ENCODE measurements at places on chromosomes 11 and 22.

- no peak for DNase-seq
These were observed 16.2 kb downstream of the PIWIL4 start for GRCh38 chr11:94583213-94583865.

DNA sequence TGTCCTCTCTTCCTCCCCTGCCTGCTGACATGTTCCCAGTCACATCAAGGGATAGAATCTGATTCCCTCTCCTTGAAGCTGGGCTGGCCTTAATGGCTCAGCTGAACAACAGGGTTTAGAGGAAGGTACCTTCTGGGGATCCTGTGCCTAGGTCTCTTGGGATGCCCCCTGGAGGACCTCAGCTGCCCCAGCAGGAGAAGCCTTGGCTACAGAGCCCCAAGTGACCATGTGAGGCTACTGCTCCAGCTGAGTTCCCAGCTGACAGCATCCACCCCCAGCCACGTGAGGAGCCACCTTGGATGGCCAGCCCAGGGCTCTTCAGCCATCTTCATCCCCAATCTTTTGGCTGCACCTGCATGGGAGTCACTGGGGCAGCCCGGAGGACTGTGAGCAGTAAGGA is 1499.3 kb downstream of the TBC1D22A start:
- DNase-seq, result no peak

GRCh38 chr11:65713212-65713969 is 1.3 kb downstream of the KAT5 start:
- DNase-seq, result no peak

DNA sequence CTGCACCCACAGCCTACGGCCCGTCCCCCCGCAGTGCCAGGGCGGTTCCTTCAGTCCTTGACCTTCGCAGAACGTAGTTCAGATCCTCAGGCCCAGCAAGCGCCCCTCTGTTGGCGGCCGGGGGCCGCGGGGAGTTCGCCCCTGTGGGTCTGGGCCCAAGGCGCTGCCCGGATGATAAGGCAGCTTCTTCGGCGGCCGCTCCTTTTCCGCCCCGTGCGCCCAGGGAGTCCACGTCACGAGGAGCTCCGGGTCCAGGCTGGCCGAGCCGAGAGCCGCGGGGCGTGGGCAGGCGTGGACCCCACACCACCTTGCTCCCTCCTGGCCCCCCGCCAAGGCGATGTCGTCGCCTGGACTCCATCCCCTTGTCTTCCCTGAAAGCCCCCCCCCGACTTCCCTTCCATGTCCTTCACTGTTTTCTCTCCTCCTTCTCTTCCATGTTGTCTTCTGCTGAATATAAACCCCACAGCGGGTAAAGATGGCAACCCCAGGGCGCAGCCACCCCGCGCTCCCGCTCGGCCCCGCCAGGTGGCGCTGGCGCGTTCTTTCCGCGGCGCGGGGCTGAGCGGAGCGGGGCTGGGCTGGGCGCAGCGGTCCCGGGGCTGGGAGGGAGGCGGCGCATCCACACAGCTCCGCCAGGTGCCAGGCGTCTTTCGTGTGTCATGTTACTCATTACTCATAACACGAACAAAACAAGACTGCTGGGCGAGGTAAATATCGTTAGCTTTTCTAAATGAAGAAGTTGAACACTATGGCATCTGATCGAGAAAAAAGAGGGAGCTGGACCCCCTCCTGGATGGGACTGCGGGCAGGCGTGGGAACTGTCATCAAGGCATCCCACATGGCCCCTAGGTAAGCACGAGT is 321.0 kb downstream of the NTM start:
- peak; percentile 27 for DNase-seq

GRCh38 chr11:2248242-2248641 is 22.1 kb downstream of the ASCL2 start:
- DNase-seq, result no peak

DNA sequence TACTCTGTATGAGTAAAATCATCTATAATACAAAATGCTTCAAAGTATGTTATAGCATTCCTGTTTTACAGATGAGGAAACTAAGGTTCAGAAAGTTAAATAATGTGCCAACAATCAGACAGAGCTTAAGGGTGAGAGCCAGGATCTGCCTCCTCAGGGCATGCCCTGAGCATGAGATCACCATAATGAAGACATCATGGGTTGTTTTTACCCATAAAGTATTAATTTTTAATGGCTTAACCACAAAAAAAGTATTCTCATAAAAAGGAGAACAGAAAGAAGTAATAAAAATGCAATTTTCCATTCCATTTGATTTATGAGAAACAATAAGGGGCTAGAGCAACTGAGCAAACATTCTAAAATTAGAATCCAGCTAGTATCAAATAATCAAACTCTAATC is 534.3 kb upstream of the ARHGAP42 start:
- DNase-seq, result no peak

GRCh38 chr11:35588627-35589026 is 29.6 kb upstream of the FJX1 start:
- DNase-seq, result peak; percentile 86

- no peak for DNase-seq
These were observed 48.4 kb upstream of the MPEG1 start for GRCh38 chr11:59261150-59261549.

- peak; percentile 18 for DNase-seq
These were observed 2.5 kb upstream of the CALCA start for GRCh38 chr11:14974515-14975251.

- DNase-seq, result peak; percentile 53
These were observed 89.2 kb downstream of the FAT3 start for GRCh38 chr11:92313784-92314183.

- DNase-seq, result no peak
These were observed 3.4 kb upstream of the UCP3 start for GRCh38 chr11:74012074-74012809.

GRCh38 chr22:24697172-24697571 is 77.3 kb downstream of the PIWIL3 start:
- no peak for DNase-seq

- DNase-seq, result no peak
These were observed 10.6 kb downstream of the TMEM184B start for GRCh38 chr22:38262051-38262795.

DNA sequence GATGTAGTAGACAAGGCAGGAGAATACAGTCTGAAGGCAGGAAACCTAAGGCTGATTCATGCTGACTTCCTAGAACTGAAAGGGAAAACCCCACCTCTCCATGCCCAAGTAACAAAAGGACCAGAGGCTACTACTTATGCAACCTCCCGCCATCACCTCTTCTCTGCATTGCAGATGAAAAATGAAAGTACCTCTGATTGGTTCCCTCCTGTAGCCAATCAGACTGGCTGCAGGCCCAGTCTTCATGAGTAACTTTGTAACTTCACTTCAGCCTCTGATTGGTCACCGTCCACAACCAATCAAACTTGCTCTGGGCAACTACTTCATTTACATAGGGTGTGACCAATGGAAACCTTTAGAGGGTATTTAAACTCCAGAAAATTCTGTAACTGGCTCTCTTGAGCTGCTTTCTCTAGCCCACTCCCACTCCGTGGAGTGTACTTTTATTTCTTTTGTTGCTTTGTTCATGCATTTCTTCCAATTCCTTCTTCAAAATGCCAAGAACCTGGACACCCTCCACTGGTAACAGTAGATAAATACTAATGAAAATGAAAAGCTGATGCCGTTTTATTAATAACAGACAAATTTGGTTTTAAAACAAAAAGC is 5.2 kb upstream of the MAP6 start:
- DNase-seq, result peak; percentile 56

GRCh38 chr11:19713196-19714021 is 772 bp downstream of the NAV2 start:
- DNase-seq, result peak; percentile 5

DNA sequence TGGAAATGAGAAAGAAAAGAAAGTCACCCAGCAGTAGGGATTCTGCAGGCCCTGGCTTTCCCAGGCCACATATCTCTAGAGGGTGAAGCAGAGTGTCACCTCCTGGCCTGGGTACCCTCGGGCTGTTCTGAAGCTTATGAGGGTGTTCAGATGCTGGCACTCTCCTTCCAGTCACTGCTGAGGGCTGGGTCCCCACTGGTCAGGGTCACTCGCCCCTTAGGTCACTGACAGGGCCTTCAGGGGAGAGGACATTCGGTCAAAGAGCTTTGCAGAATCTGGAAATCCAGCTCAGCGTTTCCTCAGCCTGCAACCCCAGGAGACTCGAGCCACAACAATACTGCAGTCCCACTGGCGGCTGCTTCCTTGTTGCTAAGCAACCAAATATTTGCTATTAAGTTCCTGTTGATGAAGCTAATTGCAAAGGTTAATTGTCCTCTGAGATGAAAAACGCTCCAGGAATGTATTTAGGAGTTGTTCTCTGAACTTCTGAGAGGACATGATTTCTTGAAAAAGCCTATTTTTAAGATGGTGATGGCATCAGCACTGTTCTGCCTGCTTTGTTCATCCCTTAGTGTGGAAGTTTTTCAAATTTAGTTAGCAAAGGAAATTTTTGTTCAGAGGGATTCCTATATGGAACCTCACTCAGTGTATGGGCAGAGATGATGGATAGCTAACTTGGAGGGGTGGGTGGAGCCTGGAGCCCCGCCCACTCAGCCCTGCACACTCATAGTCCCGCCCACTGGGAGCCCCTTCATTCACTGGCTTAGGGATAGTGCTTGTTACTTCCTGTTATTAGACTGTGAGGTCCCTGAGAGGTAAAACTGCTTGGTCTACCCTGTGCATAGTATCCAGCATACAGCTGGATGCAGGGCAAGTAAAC is 109.2 kb downstream of the CSNK2A3 start:
- no peak for DNase-seq

- no peak for DNase-seq
These were observed 35.2 kb upstream of the CLDN5 start for GRCh38 chr22:19559324-19559811.

- DNase-seq, result no peak
These were observed 5.1 kb downstream of the FLRT1 start for GRCh38 chr11:64040684-64041322.

GRCh38 chr11:32440916-32441315 is 5.6 kb upstream of the WT1 start:
- DNase-seq, result no peak

- peak; percentile 41 for DNase-seq
These were observed 22.1 kb downstream of the FLI1 start for GRCh38 chr11:128715691-128716561.

DNA sequence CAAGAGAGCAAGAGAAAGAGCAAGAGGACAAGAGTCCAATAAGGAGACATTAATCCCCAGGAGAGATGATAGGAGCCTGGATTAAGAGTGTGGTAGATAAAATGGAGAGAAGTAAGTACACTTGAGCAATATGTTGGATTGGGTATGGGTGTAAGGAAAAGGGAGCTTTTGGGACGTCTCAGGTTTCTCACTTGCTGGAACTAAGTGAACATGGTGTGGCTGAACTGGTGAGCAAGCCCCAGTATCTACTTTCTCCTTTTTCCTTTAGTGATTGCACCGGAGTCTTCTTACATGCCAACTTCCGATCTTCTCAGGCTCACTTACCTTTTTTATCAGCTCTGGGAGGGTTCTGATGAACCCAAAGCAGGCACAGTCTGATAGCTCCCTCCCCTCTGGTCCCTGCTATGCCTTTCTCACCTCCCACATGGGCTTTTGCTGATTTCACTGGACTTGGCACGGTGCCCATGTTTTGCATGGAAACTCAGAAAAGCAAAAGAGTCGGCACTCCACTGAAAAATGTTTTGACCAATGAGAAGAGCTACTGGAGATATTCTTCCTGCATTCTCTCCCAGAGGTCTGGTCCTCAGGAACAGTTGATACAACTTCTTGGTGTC is 14.5 kb upstream of the APLNR start:
- peak; percentile 54 for DNase-seq

GRCh38 chr22:44098021-44098739 is 74.1 kb downstream of the PARVB start:
- no peak for DNase-seq

DNA sequence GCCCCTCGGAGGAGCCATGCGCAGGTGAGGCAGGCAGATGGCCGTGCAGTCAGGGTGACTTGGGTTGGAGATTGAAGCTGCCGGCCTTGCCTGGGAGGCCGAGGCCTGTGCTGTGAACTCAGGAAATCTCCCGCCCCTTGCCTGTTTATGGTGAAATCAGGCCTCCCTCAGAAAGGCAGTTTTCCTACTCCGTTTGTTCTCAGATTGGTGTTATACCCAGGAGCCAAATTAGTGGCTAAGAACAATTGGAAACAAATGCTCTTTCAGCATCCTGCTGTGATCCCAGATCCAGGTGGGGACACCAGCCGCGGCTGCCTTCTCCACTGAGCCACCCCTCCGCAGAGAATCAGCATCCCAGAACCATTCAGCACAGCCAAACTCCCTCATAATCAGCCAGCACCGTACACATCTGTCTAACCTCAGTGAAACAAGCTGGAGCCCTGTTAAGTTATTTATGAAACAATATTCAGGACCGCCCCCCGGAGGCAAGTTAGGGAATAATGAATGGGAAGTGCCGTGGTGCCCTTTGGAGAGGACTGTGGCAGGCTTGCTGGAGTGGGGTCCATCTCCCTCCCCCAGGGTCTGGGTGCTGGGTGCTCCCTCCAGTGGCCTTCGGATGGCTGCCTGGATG is 60.0 kb downstream of the PKNOX2 start:
- DNase-seq, result peak; percentile 38

DNA sequence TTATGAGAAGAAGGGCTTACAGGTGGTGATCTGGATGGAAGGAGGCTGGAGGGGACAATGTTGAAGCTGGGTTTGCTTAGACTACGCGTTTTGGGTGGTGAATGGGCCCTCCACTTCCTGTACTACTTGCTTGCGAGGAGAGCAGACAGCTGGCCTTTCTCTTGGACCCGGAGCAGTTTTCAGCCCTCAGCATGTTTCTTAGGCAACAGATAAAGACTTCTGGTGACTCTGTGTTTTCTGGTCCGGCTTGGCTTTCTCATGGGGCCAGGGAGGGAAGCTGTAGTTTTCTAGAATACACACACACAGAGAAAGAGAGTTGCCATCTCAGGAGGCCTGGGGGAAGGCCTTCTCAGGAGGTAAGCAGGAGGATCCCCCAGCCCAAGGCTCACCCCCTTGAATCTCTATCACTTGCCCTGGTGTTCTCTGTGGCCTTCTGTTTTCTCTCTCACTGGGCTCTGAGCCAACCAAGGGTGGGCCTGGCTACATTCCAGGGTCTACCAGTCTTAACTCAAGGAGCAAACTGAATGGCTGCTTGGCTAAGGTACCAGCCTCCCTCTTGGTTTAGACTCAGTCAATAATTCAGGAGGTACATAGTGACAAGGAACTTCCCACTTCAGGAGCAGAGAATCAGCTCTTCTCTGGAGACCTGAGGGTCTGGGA is 2.4 kb downstream of the CCS start:
- no peak for DNase-seq

- no peak for DNase-seq
These were observed 54.3 kb downstream of the IGSF9B start for GRCh38 chr11:133902506-133902905.

- no peak for DNase-seq
These were observed 98.2 kb downstream of the MYO18B start for GRCh38 chr22:25840167-25840566.

- no peak for DNase-seq
These were observed 40.1 kb downstream of the REXO2 start for GRCh38 chr11:114479331-114479730.

DNA sequence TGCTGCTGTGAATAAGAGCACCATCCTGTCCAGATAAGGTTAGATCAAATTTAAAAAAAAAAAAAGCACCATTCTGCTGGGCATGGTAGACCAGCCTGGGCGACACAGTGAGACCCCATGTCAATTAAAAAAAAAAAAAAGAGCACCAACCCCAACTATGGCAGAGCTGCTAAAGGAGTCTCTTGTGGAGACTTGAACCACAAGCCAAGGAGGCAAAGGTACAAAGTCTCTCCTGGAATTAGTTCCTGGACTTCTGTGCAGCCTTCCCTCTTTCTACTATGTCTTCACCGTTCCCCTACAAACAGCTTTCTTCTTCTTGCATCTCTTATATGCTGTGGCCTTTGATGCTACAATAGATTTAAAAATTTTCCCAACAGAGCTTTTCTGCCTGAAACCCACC is 1.3 kb downstream of the PIK3C2A start:
- DNase-seq, result no peak

GRCh38 chr22:30891443-30891755 is 77.2 kb downstream of the MORC2 start:
- DNase-seq, result no peak

Data from fibroblast of skin of scalp (primary cell).